ENCODE measurements at places on chromosomes 13 and 19.

GRCh38 chr13:90792335-90792734, 555.2 kb upstream of the MIR17HG start:
- DNase-seq: no peak

DNA sequence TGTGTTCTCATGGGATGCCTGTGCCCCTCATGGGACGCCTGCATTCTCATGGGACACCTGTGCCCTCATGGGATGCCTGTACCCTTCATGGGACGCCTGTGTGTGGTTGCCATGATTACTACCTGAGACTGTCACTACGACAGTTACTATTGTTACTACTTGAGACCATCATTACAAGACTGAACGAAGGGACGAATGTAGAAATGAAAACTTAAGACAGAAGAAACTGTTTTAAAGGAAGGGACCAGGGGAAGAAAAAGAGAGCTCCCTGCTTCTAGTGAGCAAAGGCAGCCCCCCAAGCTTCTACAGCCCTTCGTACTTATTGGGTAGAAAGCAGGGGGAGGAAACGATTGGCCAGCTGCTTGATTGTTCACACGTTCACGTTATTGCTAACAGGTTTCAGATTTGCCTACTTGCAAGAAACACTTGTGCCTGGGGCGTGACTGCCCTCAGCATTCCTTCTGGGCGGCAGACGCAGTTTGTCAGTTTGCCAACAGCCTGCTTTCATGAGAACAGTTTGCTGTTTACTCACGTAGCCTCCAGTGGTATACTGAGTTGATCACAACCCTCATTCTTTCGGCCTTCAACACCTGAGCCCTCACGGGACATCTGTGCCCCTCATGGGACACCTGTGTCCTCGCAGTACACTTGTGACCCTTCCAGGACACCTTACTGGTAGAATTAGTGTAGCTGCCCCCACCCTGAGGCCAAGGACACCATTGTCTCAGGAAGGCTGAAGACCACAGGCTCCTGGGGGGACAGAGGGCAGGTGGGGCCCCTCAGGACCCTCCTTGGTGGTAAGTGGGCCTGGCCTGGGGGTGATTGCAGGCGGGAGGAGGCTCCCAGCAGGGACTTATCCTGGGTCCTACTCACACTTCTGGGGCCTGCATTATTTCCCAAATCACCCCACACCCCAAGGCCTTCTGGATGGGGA, 2.5 kb upstream of the S1PR4 start:
- DNase-seq: no peak

DNA sequence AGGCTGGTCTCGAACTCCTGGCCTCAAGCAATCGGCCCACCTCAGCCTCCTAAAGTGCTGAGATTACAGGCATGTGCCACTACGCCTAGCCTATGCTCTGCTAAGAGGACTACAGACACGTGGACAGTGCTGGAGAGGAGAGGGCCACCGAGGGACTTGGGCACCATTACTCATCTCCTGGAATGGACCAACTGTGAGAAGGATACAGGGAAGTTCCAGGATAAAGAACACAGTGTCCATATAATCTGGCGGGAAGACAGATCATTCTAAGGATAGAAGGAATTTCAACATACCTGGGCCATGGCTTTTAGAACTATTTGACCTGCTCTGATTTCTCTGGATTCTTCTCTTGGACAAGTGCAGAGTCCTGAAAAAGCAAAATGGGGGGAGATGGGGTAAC, 12.8 kb downstream of the ZNF565 start:
- no peak for DNase-seq

DNA sequence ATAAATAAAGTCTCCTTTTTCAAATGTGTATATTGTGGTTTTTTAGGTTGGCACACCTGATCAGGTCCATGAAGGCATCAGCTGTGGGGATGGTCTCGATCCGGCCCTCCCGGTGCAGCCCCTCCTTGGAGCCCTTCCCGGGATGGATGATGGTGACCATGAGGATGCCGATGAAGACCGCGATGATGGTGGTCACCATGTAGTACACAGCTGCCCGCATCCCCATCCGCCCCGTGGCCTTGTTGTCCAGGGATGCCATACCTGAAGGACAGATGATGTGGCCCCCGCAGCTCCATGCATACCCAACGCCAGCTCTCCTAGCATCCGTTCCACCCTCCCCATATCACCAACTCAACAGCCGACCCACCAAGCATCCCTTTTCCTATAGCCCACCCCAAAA, 11.4 kb downstream of the SLC1A6 start:
- no peak for DNase-seq

Data from stimulated activated CD8-positive, alpha-beta memory T cell treated with anti-CD3 and anti-CD28 coated beads, Interleukin-4, amount 100 ng/mL, for 1 hour (primary cell).